NCI-H2171 (cell line): ENCODE measurements at places on chromosomes 4 and X.

DNA sequence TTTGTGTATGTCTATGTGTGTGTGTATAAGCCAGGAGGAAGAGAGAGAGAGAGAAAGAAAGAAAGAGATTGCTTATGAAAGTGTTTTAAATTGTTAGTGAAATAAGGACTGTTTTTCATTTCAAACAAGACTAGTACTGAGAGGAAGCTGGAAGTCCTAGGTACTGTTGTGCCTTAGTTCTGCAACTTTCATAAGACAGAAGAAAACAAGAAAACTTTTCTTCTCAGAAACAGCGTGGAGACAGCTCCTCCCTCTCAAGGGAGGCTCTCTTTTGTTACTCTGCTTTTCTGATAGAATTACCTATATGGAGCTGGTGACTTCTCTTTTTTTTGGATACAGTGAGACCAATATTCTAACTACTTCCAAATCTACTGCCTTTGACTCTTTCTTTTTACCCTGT lies 62.5 kb downstream of the BANK1 start:
- DNase-seq: no peak

DNA sequence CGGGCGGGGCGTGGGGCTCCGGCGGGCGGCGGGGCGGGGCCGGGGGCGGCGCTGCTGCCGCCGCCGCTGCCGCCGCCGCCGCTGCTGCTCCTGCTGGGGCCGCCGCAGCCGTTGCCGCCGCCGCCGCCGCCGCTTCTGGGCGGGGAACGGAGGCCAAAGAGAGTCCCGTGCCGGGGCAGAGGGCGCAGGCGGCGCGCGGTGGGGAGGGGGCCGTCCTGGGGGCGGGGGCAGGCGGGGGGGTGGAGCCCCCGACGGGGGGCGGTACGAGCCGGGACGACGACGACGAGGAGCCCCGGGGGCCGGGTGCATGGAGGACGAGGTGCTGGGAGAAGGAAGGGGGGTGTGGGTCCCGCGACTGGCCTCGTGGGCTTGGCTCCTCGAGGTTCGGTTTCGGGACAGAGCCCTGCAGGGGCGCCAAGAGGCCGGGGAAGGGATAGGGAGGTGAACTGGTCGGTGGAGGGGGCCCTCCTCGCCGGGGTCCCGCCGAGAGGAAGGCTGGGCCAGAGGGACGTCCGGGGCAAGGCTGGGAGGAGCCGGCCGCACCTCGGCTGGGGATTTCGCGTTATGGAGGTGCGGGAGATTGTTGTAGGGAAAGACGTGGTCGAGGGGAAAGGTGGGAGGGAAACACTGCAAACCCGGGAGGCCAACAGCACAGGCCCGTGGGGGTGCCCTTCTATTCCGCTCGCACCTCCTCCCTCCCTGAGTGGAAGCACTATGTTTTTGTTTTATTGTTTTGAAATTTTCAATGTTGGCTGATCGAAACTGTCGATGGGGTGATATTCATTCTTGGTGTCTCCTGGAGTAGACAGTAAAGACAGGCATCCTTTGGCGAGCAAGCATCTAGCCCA lies 1.9 kb downstream of the BCORL1 start:
- no peak for DNase-seq

DNA sequence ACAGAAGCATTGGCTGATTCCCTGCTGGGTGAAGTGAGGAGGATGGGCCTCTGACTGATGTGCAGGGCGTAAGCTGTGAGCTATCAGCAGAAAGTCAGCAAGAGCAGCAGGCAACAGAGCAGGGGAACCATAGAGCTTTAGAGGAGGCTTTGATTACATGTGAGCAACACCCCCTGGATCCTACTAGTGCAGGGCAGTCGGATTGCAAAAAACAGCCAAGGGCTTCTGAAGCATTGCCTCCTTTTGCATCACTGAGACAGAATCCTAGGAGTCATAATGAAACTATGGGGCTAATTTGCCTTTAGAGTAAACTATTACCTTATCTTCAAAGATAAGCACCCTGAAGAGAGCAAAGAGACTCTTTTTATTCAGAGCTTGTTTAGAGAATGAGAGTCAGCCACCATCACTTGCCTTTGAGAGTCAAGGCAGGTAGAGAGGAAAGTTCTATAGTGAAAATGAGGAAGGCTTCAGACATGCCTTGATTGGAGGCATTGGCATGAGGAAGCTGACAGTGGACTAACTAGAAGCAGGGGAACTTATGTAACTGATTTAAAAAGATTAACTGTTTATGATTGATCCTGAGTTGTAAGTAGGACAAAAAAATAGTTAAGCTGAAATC lies 420.3 kb downstream of the PDHA2 start:
- DNase-seq: no peak

- DNase-seq: peak; percentile 24
Measured at GRCh38 chr4:114734594-114734993, 136.0 kb downstream of the UGT8 start.

- DNase-seq: no peak
Measured at GRCh38 chr4:119939071-119939995, 127.3 kb downstream of the MAD2L1 start.

DNA sequence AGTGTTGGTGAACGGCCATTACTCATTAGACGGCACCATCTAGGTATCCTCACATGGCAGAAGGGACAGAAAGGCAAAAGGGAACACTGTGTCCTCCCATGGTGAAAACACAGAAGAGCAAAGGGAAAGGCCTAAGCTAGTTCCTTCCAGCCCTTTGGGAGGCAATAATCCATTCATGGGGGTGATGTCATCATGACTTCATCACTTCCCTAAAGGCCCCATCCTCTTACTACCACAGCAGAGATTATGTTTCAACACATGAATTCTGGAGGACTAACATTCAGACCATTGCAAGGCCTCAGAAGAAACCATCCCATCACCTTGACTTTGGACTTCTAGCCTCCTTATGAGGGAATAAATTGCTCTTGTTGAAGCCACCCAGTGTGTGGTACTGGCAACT lies 238.2 kb downstream of the MGST2 start:
- DNase-seq: no peak

DNA sequence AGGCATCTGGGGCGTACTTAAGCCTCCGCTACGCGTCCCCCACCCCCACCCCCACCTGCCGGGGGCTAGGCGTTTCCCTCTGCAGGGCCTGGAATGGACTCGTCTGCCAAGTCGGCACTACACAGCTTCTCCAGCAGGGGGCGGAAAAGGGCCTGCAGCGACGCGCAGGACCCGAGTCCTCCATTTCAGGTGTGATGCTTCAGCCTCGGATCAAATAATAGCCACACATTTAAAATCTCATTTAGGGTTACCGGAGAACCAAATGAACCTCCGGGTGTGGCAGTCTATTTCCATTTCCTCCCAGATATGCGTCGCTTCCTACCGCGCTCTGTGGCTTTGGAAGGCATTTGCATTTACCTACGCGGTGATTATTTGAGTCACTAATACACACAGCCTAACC lies 2.9 kb downstream of the PAK3 start:
- DNase-seq: no peak

DNA sequence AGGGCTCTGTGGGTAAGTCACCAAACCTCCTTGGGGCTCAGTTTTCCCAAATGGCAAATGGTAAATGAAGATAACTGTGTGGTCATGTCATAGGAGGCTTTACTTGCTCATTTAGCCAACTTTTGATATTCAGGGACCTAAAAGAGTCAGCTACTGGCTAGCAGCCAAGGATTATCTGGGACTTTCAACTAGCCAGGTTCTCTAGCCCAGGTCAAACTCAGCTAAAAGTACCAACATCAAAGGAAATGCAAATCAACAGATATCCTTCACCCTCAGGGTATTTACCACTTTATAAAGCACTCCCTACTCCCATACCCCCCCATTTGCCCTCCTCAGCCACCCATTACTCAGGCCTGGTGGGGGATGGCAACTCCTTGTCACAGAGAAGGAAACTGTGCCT lies 7.5 kb downstream of the AMER1 start:
- DNase-seq: no peak

DNA sequence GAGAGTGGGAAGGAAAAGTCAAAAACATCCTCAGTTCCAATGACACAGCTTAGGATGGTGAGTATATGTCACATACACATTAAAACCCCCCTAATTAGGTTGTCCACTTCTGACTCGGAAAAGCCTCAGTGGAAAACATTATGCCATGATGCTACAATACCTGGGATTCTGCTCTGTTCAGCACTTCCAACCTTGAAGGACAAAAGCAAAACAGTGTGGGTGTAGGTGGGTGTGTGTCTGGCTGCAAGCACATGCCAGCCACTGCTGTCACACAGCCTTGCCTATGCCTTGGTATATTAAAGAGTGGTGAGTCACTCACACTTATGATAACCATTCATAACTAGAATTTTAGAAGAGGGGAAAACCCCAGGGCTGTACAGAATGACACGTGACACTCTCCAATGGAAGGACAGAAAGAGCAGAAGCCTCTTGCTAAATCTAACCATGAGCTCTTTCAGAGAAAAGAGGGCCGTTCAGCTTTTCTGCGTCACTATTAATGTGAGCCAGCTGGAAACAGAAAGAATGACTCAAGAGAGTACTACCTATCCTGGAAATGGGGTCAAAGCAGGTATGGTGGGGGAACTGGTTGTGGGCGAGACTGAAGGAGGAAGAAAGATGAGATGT lies 159.6 kb downstream of the TET2 start:
- DNase-seq: no peak

DNA sequence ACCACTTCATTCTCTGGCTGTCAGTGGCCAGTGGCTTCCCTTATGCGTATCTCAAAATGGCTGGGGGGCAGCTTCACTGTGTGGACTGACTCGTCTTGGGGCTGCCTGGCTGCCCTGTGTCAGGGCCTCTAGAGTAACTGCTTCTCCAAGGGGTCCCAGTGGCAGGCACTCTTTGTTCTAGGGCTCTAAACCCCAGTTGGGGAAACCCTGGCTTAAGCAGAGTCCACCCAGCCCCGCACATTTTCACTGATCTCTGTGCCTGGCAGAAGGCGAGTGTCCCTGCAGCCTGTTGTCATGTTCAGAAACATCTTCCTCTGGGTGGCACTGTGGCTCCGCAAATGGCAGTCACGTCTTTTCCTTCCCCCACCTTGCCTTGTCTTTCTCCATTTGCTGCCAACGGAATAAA lies 59.7 kb downstream of the NBDY start:
- no peak for DNase-seq

- DNase-seq: no peak
Measured at GRCh38 chr4:86117705-86118302, 242.0 kb downstream of the MAPK10 start.

- DNase-seq: no peak
Measured at GRCh38 chr4:77052352-77052751, 23.4 kb downstream of the CCNI start.

DNA sequence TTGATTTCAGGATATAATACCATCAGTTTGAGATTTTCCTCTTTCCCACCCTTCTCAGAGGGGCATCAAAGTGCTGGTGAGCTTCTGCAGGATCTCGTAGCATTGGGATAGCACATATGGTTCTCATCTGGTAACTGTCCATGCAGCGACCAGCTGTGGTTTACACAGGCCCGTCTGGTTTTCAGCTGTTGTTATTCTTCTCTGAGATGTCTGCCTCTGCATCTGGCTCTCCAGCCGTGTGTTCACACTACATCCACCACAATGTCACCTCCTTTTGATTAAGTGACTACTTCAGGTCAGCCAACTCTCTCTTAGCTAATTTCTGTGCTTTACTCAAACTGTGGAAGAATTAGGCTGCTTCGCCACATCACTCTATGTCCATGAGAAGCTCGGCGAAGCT lies 676.7 kb upstream of the TENM3 start:
- DNase-seq: no peak

DNA sequence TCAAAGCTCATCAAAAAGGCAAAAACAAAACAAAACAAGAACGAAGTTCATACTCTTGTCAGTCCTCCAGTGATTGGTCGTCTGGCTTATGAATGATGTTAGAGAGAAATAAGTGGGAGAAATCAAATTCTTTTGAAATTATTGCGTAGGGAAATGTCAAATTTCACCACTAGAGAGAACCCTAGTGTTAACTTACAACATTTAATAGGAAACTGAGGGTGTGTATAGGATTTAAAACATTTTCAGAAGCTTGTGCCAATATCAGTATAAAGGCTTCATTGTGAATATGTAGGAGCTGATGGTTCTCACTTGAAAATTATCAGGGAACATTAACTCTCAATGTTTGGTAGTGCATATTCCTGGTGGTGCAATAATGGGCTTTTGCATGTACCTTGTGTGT lies 17.4 kb downstream of the ADH6 start:
- no peak for DNase-seq

DNA sequence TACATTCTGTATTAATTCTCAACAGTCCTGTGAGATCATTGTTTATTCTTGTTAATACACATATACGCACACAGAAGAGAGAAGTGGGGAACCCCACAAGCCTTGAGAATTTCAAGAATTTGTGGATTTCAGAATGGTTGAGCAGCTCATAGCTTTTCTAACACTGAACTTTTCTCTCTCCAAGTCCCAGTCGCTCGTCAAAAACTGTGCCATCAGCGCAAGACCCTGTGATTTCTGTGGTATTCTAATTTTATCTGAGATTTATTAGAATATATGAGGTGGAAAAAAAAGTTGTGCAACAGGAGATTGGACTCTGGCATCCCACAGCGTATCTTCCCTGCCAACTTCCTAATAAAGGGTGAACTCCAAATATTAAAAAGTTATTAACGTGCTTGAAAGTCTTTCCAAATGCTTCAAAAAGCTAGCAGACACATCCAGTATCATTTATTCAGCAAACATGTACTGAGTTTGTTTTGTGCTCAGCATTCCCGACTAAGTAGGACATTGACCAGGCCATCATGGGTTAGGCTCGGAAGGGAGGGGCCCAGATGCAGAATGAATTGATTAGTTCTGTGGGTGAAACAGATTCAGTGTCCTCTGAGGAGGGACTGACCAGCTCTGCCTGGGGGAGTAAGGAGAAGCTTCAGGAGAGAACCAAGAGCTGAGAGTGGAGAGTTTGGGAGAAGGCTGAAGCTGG lies 165.6 kb downstream of the CBR4 start:
- no peak for DNase-seq

DNA sequence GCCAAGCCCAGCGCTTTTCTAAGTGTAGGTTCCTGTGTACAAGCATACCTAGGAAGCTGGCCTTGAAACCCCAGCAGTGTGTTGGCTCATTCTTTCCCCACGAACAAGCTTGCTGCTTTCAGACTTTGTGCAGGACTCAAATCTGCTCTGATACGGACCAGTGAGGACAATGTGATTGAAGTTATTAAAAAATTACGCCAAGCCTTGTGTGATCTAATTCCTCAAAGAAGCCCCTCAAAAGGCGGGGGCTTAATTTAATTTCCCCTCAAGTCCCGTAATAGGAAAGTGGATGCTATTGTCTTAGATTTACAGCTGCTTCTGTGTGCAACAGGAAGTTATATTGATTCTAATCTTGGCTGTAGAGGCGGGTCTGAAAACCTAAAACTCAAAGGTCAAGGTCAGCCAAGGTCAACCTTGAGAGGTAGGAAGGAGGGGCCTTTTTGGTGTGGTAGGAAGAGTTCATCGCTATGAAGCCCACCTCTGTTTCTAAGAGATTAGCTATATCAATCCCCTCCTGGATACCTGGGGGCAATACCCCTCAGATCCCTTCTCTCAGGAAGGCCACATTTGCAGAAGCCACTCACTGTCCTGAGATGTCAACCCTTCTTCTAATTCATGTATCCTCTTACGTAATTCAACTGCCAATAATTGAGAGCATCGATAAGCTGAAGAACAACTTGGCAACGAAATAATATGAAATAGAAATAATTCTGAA lies 45.1 kb downstream of the TBC1D9 start:
- DNase-seq: no peak

GRCh38 chr4:159239629-159240028 lies 136.8 kb downstream of the RAPGEF2 start:
- no peak for DNase-seq

- DNase-seq: no peak
Measured at GRCh38 chrX:24243692-24244091, 70.2 kb downstream of the SUPT20HL2 start.
